Fibroblast of lung (primary cell): ENCODE measurements at places on chromosomes 7 and 10. TPM values are rescaled to one million over a fixed set of nuclear protein-coding genes. Genes with fewer than 3 reads are reported as not detected.
A peak's percentile ranks its signal among the peaks of the same experiment; 100 is the strongest.

- no peak for DNase-seq
Measured at GRCh38 chr7:155058896-155059295, 11.2 kb upstream of the HTR5A start.

GRCh38 chr10:32413513-32413912 lies 32.4 kb upstream of the CCDC7 start:
- peak; percentile 73 for DNase-seq

DNA sequence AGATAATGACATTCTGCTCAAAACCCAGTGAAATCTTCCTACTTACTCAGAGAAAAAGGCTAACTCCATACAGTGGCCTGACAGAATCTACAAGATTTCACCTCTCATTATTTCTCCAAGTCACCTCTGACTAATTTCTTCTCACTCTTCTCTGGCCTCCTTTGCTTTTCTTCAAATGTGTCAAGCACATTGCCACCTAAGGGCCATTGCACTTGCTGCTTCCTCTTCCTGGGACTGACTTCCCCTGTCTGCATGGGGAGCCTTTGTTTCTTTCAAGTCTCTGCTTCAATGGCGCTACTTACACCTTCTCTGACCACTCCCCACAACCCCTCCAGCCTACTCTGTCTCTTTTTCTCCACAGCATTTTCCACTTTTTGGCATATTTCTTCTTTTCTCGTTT lies 36.0 kb downstream of the PRTFDC1 start:
- no peak for DNase-seq

DNA sequence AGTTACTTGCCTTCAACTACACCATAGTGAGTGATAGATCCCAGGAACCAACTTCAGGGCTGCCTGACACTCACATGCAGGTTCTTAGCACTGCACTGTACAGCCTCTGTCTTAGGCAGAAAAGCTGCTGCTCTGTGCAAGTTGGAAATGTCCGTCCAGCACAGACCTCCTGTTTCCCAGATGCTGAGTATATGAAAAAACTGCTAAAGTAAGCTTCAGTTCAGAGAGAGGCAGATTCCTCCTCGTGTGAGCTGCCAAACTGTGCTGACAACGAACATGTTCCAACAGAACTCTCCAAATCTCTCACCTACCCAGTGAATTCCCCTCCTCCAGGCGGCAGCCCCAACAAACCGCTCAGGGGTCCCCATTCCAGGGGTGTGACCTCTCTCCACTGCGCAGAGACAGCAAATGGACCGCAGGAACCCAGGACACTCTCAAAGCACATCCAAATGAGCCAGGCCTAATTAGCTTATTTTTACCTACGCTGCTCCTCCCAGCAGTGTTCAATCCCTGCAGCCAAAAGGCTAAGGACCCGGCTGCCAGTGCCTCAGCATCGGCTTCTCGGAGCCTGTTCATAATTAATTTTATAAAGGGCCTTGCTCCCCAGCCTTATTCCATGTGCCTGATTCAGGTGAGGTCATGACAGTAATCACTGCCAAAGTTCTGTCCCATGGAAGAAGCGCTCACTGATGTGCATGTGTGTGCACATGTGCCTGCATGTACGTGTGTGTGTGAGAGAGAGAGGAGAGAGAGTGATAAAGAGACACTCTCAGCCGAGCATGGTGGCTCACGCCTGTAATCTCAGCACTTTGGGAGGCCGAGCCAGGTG lies 159.5 kb upstream of the AUTS2 start:
- no peak for DNase-seq

DNA sequence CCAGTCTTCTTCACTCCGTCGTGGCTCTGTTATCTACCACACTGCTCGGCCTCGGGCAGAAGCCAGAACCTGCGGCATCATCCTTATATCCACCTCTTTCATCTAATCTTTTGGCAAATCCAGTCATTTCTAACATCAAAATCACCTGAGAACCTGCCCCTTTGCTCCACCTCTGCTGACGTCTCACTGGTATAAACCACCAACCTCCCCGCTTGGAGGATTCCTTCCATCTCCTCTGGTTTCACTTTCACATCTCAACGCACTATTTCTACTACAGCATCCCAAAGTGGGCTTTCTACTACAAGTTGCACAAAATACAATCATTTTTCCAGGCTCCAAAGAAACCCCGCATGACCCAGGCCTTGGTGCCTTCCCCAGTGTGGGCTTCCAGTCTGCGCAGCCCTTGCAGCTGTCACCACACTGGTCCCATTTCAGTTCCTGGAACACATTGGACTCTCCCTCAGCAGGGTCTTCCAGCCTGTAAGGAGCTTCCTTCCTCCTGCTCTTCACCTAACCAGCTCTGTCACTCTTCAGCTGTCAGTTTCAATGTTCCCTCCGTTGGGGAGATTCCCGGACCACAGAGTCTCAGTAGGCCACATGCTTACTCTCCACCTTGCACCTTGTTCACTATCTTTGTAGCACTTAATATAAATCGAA lies 85.0 kb downstream of the PRKCQ start:
- DNase-seq, result no peak

TEX36 gene
- not detected in 2 replicates for total RNA-seq

ZNRF2 gene
- total RNA-seq, result 7.2 and 7.9 TPM in 2 replicates

DNA sequence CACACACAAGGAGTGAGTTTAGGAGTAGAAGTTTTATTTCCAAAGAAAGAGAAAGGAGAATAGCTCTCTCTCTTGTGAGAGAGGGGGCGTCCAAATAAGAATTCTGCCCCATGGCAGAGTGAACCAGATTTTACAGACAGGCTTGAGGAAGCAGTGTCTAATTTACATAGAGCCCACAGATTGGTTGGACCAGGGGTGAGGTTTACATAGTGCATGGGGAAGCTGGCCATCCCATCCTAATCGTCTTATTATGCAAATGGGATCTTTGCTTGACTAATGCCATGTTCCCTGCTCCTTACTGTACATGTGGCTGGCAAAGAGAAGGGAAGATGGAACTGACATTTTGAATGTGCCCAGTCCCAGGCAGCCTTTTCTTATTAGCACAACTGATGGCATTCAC lies 60.0 kb upstream of the ACSM6 start:
- DNase-seq, result peak; percentile 1

- no peak for DNase-seq
Measured at GRCh38 chr10:97427571-97428179, 1.7 kb downstream of the PGAM1 start.

GRCh38 chr7:131607291-131608115 lies 51.1 kb upstream of the PODXL start:
- no peak for DNase-seq

DNA sequence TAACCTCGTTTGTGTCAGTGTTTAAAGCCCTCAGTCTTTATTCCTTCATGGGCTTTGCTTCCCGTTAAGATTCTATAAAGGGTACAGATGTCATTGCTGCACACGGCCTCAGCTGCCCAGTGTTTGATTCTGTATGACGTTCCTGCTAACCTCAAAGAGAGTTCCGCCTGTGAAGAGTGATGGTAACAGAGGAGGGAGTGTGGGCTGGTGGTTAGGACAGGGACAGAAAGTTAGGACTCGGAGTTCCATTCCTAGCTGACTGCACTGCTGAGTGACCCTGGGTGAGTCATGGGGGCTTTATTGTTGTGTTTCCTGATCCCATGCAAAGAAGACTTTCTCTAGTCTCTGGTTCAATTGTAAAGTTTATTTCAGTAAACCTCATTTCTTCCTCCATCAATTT lies 227.1 kb downstream of the DYNC1I1 start:
- no peak for DNase-seq
